ENCODE measurements at places on chromosomes 2 and 18.

DNA sequence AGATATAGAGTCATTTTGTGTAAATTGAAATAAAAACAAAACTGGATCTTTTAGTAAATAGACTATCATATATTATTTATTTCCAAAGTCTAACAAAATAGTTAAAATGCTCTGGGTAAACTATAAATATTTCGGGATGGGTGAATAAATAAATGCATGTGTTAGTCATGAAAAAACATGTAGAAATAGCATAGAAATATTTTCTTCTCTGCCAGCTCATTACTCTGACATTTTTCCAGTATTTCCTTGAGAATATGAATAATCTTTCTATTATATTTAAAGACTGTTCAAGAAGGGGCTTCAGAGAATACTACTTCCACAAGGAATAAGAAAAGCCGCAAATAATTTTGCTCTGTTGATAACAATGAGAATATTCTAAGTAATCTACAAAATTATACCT is 880.4 kb downstream of the TRIB2 start:
- DNase-seq: no peak

- DNase-seq: no peak
Observed at GRCh38 chr2:234968631-234969305, 17.0 kb downstream of the SH3BP4 start.

GRCh38 chr2:165032559-165032958 is 77.2 kb upstream of the SLC38A11 start:
- no peak for DNase-seq

DNA sequence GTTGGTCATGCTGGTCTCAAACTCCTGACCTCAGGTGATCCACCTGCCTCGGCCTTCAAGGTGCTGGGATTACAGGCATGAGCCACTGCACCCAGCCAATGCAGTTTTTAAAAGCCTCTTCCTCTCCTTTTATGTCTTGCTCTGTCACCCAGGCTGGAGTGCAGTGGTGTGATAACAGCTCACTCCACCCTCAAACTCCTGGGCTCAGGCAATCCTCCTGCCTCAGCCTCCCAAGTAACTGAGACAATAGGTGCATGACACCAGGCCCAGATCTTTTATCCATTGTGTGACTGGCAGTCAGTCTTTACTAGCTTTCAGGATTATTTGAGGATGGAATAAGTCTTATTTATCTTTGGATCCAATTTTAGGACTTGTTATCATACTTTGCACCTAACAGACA is 13.2 kb downstream of the KCTD18 start:
- no peak for DNase-seq

DNA sequence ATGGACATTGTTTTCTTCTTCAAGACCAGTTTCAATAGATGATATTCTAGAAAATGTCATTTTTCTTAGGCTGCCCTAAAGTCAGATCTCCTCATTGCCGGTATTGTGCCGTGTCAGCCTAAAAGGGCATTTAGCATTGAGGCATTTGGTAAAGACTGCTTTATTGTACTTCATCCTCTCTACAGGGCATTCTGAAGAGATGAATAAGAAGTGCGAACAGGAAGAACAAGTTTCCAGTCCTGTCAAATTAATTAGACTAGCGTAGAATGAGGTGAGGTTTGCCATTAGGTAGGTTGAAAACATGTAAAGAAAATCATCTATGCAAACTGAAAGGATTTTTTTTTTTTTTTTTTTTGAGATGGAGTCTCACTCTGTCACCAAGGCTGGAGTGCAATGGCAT is 60.6 kb downstream of the ETAA1 start:
- no peak for DNase-seq

DNA sequence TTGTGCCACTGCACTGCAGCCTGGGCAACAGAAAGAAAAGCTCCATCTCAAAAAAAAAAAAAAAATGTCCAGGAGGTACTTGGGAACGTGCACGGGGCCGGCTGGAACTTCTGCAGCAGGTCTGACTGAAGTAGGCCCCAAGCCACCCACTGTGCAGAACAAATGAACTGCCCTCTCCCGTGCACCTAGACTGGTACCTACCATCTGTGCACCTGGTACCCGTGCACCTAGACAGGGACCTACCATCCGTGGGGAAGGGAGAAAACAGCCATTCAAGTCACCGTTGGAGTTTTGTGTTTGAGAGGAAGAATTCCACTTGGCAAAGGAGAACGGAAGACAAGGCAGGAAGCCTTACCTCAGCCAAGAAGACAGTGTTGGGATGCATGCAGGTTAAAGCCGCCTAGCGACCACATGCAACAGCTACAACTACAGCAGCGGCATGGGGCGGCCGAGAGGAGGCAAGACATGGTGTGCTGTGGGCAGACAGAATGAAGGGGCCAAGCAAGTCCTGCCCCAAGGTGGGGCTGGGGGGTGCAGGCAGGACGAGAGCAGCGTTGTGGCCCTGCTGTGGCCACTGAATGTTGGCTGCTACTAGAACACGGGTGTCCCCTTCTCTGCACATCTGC is 16.1 kb downstream of the ST3GAL5 start:
- no peak for DNase-seq

DNA sequence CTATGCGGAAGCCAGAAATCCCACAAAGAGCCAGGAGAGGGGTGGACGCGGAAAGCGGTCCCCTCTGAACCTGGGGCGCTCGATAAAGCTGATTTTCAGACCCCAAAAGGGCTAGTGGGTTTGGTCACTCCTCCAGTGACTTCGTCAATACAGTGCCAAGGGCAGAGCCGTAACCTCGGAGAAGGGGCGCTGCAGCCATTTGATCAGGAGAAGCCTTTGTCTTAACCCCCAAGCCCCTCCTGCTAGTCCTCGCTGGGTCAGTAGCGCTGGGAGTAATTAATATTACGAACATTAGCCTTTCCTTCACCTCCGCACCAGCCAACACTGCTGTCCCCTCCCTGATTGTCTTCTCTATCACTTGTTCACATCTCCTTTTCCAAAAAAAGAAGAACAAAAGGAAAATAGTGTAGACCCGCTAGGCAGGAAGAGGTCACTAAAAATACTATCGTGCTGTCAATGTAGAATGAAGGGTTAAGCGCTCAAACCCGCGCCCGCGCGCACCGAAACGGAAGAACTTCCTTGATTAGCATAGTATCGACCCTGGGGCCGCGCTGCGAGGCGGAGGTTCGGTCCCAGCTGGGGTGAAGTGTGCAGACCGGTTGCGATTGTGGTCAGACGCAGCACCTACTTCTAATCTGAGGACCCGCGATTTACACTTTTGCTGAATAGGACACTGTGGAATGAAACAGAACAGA is 63.2 kb upstream of the MAPRE2 start:
- no peak for DNase-seq

GRCh38 chr2:240959214-240959940 is 39.0 kb upstream of the SNED1 start:
- DNase-seq: no peak

- no peak for DNase-seq
Observed at GRCh38 chr2:173221937-173222594, 132.6 kb upstream of the CDCA7 start.

DNA sequence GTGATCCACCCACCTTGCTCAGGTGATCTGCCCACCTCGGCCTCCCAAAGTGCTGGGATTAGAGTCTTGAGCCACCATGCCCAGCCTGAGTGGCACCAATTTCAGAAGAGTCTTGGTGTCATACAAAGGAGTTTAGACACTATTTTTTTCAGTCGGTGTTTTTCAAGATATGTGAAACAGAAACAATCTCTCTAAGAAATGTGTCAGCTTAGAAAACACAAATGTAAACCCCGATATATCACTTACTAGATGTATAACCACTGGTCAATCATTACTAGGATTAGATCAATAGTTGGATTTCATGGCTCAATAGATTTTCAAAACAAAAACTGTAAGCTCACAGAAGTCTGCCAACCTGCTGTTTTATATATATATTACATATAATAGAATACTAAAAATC is 67.2 kb upstream of the FRZB start:
- DNase-seq: no peak

DNA sequence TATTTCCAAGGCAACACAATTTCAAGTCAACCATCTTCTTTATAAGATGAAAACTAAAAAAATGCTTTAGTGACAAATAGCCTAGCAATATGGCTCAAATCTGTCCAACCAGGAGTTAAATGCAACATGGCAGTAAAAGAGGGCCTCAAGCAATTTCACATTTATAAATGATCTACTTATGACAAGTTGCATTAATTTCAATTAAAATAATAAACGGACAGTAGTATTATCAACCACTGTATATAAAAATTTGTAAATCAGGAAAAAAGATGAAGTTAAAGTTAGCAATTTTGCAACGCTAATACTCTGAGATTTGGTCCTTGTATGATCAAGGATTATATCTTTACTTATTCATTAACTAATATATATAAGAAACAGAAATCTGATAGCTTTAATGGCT is 19.3 kb downstream of the CCDC88A start:
- no peak for DNase-seq
